ENCODE measurements at places on chromosomes 11 and 22.

DNA sequence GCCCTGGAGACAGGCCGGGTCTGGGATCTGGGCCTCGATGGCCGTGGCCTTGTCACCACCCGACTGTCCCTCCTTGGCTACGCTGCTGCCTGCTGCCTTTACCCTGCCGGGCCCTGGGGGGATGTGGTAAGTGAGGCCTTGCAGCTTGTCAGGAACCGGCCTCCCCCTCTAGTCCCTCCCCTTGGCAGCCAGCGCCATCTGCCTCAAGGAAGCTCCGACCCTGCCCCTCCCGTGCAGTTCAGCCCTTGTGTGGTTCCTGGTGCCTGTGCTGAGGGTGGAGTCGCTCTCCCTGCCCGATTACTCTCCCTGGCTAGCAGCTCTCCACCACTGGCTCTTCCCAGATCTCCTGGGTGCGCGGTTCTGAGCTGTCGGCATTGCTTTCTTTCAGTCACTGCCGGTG is 33.7 kb downstream of the CTTN start:
- DNase-seq, result no peak

DNA sequence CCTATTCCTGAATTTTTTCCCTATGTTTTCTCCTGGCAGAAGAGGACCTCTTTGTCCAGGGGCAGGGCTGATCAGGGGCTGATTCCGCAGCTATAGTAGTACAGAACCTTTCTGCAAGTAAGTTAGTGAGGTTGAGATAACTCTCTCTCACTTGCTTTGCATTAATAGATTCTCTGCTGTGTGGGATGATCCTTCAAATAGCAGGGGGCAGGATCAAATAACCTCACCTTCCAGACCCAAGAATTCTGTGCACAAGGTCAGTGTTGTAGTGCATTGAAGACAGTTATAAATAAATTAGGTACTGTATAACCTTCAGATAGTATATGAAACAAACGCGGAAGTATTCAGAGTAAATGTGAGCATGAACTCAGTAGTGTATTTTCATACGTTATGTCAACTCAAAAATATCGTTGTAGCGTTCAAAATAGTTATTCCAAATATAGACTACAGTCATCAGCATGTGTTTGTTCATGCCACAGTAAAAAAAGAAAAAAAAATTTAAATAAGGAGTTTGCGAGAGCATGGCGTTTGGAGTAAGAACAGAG is 278 bp downstream of the MMP26 start:
- no peak for DNase-seq

DNA sequence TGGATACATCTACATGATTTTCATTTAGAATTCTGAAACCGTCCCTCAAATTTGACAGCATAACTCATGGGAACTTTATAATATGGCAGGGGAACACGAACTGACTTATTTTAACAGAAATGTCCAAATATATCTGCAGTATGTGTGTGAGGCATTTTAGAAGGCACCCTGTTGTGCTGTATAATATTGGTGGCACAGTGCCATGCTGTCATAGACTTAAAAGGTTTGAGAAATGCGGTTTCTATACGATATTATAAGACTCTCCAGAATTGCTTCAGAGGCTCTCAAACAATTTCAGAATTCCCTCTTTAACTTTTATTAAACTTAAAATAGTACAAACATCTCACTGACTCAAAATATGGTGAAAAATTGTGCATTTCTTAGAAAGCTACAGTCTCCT is 181.6 kb downstream of the MSANTD4 start:
- no peak for DNase-seq

DNA sequence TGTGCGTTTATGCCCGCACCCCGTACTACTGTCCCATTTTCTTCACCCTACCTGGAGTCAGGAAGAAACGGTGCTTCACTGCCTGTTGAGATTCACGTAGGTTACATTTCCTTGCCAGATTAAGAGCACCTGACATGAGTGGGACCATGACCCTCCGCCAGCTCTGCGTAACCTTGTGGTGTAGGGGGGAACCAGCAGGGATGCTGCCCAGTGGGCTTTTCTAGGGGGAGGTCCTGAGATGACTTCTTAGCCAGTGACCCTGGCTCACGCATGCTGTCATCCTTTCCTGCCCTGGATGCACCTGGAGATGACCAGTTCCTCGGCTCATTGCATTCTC is 967 bp upstream of the ARVCF start:
- DNase-seq, result no peak

DNA sequence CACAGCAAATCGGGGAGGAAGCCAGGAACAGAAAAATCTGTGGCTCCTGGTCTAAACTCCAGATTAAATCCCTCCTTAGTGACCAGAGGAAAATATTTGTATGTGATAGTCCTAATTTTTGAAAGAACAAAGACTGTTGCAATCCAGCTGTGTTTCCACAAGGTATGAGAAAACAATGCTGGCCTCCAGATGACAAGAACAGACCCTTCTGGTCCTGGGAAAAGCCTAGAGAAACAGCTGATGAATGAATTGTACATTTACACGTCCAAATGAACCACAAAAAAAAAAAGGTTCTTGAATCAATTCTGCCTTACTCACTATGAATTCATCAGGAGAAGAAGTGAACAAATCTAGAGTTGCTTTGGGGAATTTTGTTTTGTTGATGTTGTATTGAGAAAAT is 63.7 kb downstream of the ETS1 start:
- DNase-seq, result no peak

All from stimulated activated CD8-positive, alpha-beta memory T cell treated with anti-CD3 and anti-CD28 coated beads, Interleukin-4, amount 100 ng/mL, for 4 hours (primary cell).